AG09309 (cell line): ENCODE measurements at places on chromosomes 5 and 9.
A peak's percentile ranks its signal among the peaks of the same experiment; 100 is the strongest.

- no peak for DNase-seq
Observed at GRCh38 chr5:148807851-148808250, 18.6 kb upstream of the ADRB2 start.

DNA sequence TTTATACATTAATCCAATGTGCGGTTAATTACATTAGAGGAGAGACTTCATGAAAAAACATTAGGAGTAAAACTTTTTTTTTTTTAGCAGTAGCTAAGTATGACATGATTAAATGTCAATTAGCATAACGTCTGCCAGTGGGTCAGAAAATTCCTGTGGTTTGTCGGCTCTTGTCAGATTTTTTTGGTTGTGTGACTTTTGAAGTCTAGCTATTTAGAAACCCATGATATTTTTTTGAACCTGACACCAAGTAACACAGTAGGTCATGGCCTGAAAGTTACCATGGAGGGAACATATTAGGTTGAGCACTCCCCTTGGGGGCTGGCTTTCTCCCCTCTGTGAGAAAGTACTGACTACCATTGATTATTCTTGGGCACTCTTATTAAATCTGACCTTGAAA, 84.8 kb upstream of the ALDH1A1 start:
- DNase-seq, result no peak

- DNase-seq, result no peak
Observed at GRCh38 chr5:177568326-177568725, 14.0 kb upstream of the FAM193B start.

GRCh38 chr5:38783011-38783561, 62.7 kb upstream of the OSMR start:
- DNase-seq, result peak; percentile 97

DNA sequence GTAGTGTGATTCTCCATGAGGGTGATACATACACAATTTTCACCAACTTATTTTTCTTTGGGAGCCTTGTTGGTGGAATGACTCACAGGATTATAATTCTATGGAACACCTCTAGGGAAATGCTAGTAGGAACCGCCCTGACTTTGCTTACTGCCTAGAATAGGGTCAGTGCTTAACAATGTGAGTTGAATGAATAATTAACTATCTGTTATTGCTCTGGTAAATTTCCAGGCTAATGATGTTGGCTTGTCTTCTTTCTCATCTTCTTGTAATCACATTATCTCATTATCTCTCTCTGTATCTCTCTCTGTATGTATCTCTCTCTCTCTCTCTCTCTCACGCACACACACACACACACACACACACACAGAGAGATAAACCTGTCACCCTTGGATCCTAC, 291.1 kb downstream of the TRIM32 start:
- no peak for DNase-seq

DNA sequence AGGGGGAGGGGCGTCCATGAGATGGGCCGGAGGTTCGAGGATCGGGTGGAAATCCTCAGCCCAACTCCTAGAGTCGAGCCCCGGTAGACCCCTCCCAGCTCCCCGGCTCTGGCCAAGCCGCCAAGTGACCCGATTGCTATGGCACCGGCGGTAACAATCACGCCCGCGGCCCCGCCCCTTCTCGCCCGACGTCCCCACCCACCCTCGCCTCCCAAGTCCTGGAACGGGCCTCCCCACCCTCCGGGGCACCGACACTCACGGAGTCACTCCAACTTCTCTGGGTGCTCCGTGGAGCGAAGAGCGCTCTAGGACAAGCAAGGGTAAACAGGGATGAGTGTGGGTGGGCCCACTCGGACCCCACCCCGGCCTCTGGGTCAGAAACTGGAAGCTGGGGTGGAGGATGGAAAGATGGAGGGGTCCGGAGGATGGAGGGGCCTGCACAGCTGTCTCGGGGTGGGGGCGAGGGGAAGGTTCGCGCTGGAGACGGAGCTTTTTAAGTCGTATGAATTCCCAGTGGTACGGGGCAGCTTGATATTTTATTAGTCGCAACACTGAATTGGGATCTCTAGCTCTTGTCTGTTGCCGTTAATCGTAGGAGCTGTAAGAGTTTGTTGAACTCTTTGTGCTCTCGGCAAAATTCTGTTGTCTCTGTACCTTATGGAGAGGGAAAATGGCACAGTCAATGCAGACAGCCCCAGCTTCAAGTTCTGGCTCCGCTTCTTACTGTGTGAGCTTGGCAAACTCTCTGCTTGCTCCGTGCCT, at the start of gene SPACA9:
TSS of gene SPACA9 (plus strand) at position 204 of the 762 bp plus-strand sequence. CDS start 5,050 bp downstream, outside the sequence.
- DNase-seq, result no peak

DNA sequence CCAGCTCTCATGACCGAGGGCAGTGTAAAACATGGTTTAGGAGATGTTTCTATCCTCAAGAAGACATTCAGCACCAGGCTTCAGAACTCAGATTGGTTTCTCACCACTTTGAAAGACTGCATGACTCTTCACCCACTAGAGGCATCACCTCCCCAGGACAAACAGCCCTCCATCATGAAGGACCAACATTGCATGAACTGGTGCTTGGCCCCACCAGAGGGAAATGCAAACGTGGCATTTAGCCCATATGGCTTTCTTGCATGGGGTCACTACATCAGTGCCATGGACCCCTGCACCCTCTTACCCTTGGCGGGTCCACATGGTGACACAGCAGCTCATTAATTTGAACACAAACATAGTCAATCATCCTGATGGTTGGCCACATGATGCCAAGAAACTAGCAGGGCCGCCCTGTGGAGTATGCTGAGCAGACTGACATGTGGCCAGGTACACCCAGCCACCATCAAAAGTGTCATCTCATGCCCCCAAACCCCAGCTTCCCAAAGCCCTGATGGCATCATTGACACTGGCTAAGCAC, 129.5 kb upstream of the FSTL4 start:
- DNase-seq, result no peak

- no peak for DNase-seq
Observed at GRCh38 chr9:99213197-99213596, 8.5 kb downstream of the ALG2 start.

DNA sequence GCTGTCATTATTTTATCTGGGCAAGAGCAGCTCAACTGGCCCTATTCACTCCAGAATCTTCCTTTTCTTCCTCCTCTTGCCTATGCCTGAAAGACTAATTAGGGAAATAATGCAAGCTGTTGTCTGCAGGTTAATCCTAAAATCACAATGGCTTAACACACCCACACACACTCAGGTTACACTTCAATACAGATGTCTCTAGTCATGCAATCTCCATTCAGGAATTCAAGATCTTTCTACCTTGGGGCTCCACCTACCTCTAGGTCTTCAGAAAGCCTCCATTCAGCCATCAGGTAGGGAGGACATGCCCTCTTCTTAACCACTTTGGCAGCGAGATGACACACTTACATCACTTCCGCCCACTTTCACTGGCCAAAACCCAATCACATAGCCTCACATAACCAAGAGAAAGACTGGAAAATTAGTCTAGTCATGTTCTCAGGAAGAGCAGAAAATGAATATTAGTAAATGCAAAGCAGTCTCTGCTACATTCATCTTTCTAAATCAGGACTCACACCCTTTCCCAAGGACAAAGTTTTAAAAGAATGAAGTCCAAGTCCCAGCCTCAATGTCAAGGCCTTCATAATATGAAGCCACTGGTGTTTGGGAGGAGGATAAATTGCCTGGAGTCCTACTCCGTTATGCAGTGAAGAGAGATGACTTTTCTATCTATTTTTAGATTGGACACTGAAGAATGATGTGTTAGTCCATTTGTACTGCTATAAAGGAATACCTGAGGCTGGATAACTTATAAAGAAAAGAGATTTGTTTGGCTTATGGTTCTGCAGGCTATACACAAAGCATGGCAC, 428.1 kb downstream of the EFNA5 start:
- DNase-seq, result no peak

DNA sequence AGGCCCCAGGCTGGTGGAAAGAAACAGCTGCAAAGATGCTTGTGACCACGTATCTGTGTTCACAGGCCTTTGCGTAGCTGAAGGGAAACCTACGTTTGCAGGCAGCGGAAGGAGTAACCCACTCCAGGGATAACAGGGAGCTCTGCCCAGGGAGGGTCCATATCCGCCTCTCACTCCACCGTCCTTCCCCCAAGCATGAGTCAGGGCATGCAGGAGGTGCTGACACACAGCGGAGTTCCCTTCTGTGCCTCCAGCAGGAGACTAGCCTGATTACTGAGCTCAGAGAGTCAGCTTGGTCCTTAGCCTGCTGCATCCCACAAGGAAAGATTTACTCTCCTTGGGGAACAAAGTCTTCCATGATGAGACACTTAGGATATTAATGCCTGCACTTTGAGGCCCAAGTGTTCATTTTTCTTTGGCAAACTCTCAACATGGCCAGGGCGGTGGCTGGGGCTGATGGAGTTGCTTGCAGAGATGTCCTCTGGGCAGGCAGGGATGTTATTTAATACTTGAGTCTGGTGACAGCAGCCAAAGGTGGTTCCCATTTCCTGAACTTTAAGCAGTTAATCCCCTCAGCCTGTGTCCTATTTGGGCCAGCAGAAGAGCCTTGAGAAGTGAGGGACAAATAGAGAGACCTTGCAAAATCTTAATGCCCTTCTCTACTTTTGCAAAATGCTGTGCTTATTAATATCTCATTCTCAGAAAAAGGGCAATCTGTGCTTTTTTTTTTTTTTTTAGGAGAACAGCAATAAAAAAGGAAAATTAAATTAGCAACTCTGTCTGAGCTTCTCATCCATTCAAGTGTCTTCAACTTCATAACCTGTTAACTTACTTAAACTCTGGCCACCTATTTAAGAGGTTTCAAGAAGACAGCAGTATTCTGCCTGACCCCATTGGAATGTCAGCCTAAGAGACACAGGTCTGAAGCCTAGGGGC, 222.1 kb downstream of the HSPA4 start:
- no peak for DNase-seq

DNA sequence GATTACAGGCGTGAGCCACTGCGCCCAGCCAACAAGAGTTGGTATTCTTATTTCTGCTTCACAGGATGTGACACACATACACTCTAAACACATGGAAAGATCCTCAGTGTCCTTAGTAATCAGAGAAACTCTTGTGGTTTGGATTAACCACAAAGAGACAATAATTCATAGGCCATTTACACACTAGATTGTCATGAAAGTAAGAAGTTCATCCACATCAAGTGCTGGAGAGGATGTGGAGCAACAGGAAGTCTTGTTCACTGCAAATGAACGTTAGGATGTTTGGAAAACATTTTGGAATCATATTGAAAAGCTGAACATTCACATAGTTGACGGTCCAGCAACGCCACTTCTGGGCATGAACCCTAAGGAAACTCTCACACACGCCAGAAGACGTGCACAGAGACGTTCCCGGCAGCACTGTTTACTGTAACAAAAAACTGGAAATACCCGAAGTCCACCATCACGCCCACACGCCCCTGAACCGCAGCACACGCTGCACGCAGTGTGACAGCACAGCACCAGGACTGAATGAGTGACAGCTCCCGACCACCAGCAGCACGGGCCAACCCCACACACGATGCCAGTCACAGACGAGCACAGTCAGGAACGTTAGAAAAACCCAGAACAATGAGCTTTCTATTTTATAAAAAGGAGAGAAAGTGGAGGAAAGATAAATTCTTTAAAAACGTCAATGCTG, 87.6 kb downstream of the COL23A1 start:
- no peak for DNase-seq

GRCh38 chr9:133892193-133892920, 99.8 kb downstream of the VAV2 start:
- DNase-seq, result no peak

DNA sequence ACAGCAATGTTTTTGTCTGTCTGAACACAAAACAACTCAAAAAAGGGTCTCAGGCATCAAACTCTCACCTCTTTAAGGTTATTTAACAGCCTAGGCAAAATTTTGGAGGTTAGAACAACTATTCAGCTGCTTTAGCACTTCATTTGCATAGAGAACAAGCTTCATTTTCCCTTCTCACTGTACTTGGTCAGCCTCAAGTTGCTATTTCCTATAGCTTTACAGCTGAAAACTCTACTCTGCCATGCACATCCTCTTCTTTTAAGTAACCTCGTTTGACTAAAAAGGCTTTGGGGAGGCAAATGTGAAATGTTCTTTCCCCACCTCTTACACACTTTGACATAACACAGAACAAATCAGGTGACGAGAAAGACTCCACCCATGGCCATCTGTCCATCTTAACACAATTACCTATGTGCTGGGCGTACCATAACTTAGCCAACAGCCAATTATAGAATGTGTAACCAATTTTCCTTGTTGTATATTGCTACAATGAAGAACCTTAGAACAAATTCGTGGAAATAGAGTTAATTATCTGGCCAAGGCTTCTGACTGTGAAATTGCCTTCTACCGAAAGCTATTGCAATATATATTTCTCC, 195.7 kb downstream of the DCP2 start:
- no peak for DNase-seq

DNA sequence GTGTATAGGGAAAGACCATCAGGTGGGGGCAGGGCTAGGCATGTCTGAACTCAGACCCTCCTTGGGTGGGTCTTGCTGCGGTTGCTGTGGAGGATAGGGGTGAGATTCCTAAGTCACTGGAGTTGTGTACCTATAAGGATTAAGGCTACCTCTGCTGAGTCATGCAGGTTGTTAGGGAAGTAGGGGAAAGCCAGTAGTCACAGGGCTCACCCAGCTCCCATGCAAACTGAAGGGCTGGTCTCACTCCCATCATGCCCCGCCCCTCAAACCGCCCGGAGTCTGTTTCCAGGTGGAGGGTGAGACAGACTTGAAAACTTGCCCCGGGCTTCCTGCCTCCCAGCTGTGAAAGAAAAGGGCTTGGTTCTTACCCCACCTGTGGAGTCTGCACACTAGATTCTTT, 161.8 kb downstream of the CAVIN4 start:
- DNase-seq, result no peak

DNA sequence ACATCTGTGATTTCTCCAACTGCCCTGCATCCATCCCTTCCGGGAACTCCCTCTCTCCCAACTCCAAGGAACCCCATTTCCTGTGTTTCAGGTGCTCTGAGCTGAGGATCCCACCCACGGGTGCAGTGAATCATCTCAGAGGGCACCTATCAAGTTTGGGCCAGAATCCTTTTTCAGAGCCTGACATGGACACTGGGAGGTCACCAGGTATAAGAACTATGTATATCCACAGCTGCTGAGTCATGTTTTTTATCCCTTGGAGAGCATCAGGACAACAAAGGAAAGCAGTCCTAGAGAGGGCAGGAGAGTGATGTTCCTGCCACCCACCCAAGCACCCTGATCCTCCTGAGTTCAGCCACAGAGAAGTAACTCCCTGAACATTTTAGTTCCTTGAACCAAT, 3.8 kb downstream of the MED27 start:
- no peak for DNase-seq

GRCh38 chr5:14322437-14323187, 179.5 kb downstream of the TRIO start:
- no peak for DNase-seq

DNA sequence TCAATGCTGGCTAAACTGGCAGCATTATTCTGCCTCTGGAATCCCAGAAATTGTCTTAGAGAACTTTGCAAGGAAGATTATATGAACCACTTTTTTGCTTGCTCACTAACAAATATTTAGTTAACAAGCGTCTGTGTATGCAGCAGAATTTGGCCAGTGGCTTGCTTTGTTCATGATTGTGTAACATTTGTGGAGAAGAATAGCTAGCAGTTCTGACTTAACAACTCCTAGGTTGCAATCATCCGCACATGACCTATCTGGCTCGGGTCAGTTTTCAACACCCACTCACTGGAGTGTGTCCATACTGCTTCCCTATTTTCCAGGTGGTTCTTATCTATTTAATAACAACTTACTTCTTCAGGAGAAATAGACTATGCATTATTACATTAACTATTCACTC, 98.5 kb downstream of the SNX18 start:
- DNase-seq, result peak; percentile 86

- DNase-seq, result no peak
Observed at GRCh38 chr9:125749951-125750626, 2.9 kb downstream of the PBX3 start.
